ENCODE measurements at places on chromosomes 3 and 15.

DNA sequence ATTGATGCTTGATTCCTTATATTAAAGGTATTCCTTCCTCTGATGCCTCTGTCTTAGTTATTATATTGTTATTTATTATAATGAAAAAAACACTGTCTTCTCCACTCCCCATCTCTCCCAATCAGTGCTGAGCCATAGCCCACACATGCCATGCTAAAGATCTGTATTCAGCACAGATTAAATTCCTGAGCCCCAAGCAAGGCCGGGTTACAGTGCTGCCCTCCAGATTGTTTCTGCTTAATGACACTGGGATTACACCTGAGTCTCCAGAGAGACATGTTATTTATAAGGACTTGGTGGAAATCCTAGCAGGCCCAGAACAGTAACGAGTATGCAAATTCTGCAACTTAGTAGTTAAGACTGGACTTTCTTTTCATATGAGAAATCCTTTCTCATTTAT is 305.9 kb upstream of the UMPS start:
- DNase-seq = no peak

DNA sequence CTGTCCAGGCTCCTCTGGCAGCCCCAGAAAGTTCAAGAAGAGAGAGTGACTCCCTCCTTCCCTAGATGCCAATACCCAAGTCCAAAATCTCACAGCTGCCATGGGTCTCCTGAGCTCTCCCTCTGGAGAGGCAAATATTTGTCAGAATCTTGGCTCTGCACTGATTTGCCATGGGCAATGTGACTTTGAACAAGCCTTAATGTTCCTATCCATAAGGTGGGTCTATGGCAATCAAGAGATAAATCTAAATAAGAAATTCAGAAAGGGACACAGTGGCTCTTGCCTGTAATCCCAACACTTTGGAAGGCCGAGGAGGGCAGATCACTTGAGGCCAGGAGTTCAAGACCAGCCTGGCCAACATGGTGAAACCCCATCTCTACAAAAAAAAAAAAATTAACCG is 12.4 kb upstream of the WNT7A start:
- no peak for DNase-seq

DNA sequence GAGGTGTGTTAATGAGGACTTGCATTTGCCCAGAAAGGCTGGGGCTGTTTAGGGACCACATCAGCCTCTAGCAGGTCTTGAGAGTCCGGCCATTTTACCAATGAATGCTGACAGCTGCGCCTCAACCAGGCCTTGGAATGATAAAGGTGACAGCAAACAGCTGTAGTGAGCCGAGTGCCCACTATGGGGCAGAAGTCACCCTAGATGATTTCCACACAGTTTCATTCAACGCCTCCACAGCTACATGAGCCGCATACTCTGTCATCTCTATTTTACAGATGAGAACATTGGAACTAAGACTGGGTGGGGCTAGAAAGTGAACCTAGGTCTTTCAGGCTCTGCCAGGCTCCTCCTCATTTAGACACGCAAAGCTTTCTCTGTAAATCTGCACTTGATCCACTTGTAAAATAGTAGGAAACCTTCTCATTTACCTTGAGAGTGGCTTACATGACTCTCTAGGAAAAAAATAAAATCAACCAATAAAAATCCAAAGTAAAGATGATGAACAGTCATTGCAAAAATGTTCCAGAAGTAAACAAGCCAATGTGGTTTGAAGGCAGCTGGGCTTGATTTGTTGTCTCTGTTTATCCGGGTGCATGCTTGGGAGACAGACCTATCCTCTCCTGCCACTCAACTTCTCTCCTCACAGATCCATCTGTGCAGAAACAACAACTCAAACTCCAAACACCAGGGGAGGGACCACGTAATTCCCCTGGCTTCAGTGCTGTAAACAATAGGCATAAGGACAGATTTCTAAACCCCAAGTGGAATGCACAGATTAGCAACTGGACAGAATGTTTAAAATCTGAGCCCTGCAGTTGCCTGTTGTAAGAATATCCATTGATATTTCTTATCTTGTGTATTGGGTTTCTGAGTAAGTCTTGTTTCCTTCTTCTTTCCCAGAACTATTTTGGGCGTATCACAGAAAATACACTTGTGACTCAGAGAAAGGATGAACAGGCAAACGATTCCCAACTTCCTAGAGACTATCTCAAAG is 31.5 kb upstream of the LDHAL6B start:
- no peak for DNase-seq

DNA sequence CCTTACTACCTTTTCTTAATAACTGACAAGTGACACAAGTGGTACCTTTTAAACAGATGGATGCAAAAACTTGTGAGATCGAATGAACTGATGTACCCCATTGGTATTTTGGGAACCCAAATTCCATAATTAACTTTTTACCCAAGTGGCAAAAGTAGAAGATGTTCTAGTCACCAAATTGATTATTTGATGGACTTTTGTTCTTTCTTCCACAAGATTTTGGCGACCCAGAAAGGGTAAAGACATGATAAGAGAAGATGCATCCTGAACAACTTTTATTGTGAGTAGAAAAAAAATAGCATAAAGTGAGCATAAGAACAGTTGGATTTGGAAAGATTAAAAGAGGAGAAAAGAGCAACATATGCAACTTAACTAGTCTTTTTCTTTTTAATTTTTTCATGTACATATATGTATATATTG is 159.5 kb downstream of the TIGIT start:
- DNase-seq = no peak
